Stimulated activated CD8-positive, alpha-beta memory T cell treated with anti-CD3 and anti-CD28 coated beads, Interleukin-7, amount 100 ng/mL, for 1 hour (primary cell): ENCODE measurements at places on chromosomes 12 and 14.

DNA sequence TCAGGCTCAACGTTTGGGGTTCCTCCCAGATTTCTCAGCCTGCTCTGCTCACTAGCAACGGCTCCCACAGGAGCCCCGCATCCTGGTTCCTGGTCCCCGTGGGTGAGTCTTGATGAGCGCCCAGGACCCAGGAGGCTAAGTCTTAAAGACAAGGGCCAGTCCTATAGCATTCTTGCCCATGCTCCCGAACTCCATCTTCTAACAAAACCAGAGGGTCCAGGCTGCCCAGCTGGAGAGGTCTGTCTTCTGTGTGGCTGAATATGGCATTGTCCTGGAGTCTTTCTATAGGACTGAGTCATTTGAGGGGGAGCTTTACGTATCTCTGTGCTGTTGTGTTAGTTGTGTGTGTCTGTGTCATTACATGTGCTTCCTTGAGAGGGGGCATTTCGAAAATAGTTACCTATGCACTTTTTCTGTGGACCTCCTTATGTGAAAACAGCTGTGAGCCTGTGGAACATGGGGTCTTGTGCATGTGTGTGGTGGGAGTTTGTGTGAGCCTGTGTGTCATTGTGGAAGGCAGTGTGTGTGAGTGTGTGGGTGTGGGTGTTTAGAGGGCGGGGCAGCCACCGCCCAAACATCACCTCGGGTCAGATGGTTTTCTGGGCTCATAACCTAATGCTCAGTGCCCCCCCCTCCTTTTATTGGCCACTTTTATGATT is 9.1 kb upstream of the TBX5 start:
- no peak for DNase-seq

GRCh38 chr14:89648924-89649323 is 231.9 kb upstream of the FOXN3 start:
- DNase-seq: no peak

GRCh38 chr14:53064475-53064874 is 88.6 kb downstream of the DDHD1 start:
- no peak for DNase-seq

- no peak for DNase-seq
Measured at GRCh38 chr14:50772412-50772811, 58.5 kb downstream of the NIN start.

- DNase-seq: no peak
Measured at GRCh38 chr12:116561181-116561821, 2.1 kb downstream of the MAP1LC3B2 start.

- DNase-seq: no peak
Measured at GRCh38 chr12:128672893-128673292, 150.9 kb downstream of the SLC15A4 start.

GRCh38 chr12:40110586-40110985 is 4.7 kb upstream of the SLC2A13 start:
- no peak for DNase-seq

GRCh38 chr12:14989790-14990189 is 16.9 kb downstream of the PDE6H start:
- DNase-seq: no peak

DNA sequence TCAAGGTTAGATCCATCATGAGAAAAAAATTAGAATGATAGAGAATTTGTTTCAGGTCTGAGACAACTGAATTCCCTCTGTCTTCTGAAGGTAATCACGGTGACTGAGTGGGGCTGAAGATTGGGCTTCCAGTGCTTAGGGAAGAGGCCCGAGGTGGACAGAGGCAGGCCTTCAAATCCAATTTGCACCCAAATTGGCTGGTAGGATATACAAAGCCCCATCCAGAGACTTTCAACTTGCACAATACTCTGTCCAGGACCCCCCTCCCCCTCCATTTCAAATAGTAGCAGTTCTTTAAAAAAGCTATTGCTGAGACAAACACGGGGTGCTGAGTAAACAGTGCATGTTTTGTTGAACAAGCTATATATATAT is 3.6 kb upstream of the FOXG1 start:
- DNase-seq: no peak

GRCh38 chr14:103713304-103714062 is 1.8 kb downstream of the XRCC3 start:
- DNase-seq: no peak

DNA sequence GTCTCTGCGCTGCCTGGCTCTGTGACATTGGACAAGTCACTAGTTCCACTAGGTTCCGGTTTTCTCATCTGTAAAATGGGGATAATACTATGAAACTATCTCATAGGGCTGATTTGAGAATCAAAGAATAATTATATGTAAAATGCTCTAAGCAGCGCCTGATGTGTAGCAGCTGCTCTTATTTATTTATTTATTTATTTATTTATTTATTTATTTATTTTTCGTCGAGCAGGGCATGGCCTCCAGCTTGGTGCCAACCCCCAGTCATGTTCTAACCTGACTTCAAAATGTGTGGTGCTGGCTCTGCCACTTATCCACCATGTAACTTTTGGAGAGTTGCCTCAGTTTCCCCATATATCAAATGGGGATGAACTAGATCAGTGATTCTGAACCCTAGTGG is 93.5 kb upstream of the GSC start:
- no peak for DNase-seq

GRCh38 chr14:104138718-104139459 is 502 bp downstream of the KIF26A start:
- no peak for DNase-seq

- no peak for DNase-seq
Measured at GRCh38 chr12:27119797-27120196, 37.4 kb upstream of the C12orf71 start.

DNA sequence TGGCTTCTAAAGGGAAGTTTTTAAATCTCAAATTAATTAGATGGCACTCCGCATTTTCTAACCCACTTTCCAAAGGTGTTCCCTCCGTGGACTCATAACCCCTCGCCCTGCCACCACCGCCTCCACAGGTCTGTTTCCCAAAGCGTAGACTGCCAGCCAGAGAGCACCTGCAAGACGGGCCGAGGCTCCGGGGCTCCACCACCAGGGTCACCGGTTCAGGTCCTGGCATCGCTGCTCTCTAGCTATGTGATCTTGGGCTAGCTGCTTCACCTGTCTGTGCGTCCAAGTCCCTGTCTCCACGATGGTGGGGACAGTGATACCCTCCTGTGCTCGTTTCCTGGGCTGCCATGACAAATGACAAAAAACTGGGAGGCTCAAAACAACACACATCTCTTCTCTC is 11.5 kb downstream of the RIMBP2 start:
- DNase-seq: no peak

- no peak for DNase-seq
Measured at GRCh38 chr14:75871181-75871880, 110.5 kb downstream of the TGFB3 start.
